ENCODE measurements at places on chromosomes 12 and 14.

DNA sequence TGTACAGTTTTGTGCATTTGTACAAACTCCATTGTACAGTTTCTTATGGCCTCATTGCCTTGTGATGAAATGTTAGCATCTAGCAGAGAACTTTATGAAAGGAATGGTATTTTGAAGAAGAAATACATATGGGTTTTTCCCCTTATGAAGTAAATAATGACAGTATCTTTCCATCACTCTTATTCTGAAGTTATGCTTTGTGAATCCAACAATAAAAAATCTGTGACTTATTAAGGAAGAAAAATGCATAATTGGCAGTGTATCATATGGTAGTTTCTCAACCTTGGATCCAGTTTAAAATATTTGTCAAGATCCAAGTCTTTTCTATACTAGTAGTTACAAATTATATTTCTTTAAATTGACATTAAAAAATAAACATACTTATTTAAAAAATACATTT lies 859.1 kb upstream of the FLRT2 start:
- DNase-seq: no peak

DNA sequence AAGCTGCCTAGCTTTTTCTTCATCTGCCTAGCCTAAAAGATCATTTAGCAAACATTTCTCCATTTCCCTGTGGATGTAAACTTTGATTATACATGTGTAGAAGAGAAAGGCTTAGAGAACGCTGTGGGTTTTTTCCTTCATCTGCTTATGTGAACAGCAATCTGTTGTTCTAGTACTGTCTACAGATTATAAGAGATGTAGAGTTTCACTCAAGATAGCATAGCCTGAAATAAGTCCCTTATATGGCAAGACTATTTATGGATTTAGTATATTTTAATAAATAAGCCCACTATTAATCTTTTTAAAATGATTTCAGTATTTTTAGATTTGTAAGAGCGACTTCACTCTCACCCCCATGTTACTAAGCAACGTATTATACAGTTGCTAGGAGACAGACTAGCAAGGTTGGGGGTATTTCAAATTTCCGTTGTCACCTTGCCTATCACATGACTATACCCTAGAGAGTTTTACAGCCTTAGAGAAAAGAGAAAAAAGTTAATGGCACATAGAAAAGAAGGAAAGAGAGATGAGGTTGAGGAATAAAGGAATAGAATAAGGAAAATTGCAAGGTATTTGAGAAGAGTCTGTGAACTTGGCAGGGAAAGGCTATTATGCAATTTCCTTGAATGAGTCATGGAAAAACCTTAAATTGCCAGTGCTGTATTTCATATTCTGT lies 12.2 kb upstream of the TUBA1A start:
- DNase-seq: no peak

- DNase-seq: no peak
Measured at GRCh38 chr12:120674097-120674636, 12.8 kb upstream of the MLEC start.

- no peak for DNase-seq
Measured at GRCh38 chr12:123111498-123112165, 39.3 kb downstream of the PITPNM2 start.

GRCh38 chr12:129534966-129535750 lies 368.7 kb downstream of the TMEM132D start:
- DNase-seq: no peak
